ENCODE measurements at places on chromosomes 4 and X.

GRCh38 chr4:5755161-5755560 is 44.2 kb downstream of the EVC start:
- no peak for DNase-seq

DNA sequence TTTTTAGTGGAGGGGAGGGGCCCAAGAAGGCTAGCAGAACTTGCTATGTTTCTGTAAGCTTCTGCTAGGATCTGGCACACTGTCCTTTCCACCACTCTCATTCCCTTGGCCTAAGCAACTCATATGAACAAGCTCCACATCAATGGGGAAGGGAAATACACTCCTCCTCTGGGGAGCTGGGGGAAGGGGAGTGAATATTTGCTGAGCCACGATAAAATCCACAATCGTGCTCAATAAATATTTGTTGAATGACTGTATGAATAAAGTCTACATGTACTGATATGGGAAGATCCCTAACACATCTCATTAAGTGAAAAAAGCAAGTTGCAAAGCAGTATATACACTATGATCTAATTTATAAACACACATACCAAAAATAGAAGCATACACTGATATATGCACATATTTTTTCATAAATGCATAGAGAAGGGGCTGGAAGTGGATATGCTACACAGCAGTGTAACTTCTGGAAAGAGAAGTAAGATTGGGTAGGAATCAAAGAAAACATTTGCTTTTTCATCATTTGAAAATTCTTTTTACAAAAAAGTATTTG is 95.8 kb upstream of the EFHC2 start:
- DNase-seq, result no peak

DNA sequence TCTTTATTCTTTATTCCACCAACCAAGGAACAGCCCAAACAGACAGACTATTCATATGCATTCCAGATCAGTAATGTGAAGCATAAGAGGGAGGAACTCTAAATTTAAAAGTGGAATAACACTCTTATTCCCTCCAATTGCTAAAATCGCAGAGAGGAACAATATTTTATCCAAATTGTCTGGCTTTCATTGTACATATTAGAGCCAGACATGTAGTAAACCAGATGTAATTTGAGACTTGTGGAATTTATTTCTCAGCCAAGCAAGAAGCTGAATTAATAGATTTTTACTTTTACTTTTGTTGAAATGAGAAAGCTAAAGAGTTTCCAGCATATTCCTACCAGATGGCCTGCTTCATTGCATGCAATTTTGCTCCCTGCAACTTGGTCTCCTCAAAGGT is 674.6 kb upstream of the SLIT2 start:
- no peak for DNase-seq

GRCh38 chr4:6420036-6420435 is 52.4 kb downstream of the PPP2R2C start:
- no peak for DNase-seq

- no peak for DNase-seq
Observed at GRCh38 chr4:94515365-94515764, 63.6 kb downstream of the PDLIM5 start.

Data from T-helper 2 cell (primary cell).